ENCODE measurements at places on chromosomes 5 and 9.

- no peak for DNase-seq
These were observed 49.0 kb downstream of the FAM78A start for GRCh38 chr9:131227112-131227958.

DNA sequence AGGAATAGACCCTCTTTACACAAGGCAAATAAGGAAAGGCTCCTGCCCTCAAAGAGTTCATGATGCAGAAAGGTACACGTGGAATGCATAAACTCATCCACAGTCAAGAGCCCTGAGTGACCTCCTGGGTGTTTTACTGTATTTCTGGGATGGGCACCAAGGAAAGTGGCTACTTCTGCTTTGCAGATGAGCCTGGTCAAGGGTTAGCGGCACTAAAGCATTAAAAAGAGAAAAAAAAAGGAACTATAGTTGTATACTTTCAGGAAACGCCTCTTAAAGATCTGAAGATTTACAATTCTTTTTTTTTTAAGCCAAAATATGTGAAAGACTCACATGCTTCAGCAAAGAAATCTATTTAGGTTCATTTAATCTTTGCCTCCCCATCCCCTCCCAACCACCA lies 366.2 kb upstream of the PDE4D start:
- DNase-seq: no peak

GRCh38 chr5:178467205-178467567 lies 123.0 kb downstream of the COL23A1 start:
- no peak for DNase-seq

DNA sequence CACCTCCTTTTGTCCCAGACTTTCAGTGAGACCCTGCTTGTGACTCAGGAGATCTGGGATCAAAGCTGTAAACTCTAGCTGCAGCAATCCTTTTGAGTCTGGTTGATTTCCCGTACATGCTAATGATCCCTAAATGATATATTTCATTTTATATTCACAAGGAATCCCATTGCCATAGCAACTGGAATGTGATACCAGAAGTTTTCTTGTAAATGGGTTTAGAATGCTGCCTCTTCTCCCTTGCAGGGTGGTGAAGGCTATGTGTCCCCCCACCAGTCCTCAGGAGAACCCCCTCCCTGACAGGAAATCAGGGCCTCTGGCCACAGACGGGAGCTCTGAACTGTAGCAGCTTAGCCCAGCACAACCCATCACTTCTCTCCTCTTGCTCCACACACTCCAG lies 215.0 kb downstream of the FSTL4 start:
- no peak for DNase-seq

DNA sequence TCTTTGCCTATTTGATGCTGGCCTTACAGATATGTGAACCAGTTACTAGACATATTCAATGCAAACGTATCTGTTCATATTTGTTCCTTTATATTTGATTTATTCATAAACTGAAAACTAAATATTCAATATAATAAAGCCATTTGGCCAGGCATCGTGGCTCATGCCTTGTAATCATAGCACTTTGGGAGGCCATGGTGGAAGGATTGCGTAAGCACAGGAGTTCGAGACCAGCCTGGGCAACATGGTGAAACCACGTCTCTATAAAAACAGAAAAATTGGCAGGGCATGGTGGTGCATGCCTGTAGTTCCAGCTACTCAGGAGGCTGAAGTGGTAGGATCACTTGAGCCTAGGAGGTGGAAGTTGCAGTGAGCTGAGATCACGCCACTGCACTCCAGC lies 49.2 kb upstream of the CTNNAL1 start:
- no peak for DNase-seq

GRCh38 chr5:181149806-181150733 lies 2.7 kb downstream of the OR2V2 start:
- DNase-seq: no peak

- no peak for DNase-seq
These were observed 897 bp downstream of the AHRR start for GRCh38 chr5:322281-322941.

GRCh38 chr5:90968319-90968718 lies 409.7 kb downstream of the ADGRV1 start:
- DNase-seq: peak; percentile 32

GRCh38 chr5:170388818-170389549 lies at the start of gene KCNMB1:
Gene KCNMB1 (minus strand): TSS chr5:170389367. CDS start chr5:170385447, 3,920 bp downstream.
- no peak for DNase-seq

GRCh38 chr5:1827886-1828397 lies 26.7 kb downstream of the NDUFS6 start:
- DNase-seq: no peak

- no peak for DNase-seq
These were observed 11.2 kb upstream of the ZSWIM6 start for GRCh38 chr5:61320860-61321259.

DNA sequence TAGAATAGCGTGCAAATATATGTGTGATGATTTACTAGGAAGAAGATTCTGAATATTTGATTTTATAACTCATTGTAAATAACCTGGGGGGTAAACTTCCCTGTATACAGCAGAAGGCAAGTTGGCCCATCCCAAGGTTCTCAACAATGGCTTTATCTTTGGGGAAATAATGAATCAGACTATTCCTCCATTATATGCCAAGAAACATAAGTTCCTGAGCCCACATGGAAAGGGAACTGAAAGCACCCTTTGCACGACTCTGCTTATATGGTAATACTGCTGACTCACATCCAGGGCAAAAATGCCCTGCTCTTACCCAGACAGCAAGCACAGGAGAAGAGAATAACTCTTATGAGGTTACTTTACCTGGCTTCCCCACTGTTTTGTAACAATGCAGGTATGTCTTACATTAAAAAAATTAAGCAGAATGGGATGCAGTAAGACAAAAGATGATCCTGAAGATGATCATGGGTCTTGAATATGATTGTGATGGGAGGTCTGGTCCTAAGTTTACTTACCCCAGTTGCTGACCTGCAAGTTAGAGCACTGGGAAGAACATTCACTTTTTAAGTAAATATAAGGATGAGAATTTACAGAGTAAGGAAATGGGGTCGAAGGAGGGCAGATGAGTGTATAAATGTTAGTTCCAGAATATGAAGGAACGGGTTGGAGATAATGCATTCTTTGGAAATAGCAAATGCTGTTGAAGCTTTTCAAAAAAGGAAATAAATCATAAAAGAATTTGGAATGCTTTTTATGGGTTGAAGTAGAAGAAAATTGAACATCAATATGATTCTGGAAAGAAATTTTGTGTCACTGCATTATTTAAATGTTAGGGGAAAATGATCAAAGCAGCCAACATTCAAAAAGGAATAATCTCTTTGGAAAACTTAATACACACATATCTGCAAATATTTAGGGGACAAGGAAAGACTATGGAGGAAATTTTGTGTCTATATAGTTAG lies 428.4 kb upstream of the MPDZ start:
- DNase-seq: peak; percentile 26

DNA sequence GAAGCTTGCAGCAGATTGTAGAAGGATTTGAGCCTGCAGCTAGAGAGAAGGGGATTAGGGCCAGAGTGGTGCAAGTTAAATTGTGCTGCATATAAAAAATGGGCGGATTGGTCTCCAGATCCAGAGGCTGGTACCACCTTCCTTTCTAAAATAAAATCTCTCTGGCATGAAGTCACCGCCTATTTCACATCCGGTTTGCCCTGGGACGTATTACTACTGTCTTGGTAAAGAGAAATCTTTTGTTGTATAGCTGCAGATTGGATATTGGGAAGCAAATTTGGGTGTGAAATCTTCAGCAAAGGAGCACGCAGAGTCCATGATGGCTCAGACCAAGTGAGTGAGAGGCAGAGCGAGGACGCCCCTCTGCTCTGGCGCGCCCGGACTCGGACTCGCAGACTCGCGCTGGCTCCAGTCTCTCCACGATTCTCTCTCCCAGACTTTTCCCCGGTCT lies at the start of gene GABRA1:
Gene GABRA1, plus strand, starts transcription at position 180 of the 451 bp plus-strand sequence. CDS start 2,691 bp downstream, outside the sequence.
- no peak for DNase-seq

GRCh38 chr5:172521338-172521932 lies 67.1 kb upstream of the SH3PXD2B start:
- DNase-seq: no peak

GRCh38 chr9:112162621-112163413 lies 12.3 kb downstream of the SUSD1 start:
- DNase-seq: no peak

- DNase-seq: peak; percentile 79
These were observed 15.5 kb downstream of the CARD19 start for GRCh38 chr9:93111371-93112115.

DNA sequence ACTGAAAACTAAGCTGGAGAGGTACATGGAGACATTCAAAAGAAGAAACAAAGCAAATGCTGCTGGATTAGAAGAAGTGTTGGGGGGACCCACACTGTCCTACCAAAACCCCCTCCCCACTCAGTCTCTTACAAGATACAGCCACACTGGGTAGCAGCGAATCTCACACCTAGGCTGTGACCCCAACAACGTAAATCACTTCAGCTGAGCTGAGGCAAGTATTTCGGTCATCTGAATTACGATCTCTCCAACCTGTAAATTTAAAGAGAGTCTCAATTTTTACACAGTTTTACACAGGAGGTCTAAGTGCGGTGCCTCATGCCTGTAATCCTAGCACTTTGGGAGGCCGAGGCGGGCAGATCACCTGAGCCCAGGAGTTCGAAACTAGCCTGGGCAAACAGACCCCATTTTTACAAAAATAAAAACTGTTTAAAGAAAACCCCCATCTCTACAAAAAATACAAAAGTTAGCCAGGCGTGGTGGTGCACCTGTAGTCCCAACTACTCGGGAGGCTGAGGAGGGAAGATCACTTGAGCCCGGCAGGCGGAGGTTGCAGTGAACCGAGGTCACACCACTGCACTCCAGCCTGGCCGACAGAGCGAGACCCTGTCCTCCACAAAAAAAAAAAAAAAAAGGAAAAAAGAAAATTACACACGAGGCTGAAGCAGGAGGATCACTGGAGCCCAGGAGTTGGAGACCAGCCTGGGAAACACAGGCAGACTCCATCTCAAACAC lies 3.4 kb downstream of the CAMSAP1 start:
- no peak for DNase-seq

DNA sequence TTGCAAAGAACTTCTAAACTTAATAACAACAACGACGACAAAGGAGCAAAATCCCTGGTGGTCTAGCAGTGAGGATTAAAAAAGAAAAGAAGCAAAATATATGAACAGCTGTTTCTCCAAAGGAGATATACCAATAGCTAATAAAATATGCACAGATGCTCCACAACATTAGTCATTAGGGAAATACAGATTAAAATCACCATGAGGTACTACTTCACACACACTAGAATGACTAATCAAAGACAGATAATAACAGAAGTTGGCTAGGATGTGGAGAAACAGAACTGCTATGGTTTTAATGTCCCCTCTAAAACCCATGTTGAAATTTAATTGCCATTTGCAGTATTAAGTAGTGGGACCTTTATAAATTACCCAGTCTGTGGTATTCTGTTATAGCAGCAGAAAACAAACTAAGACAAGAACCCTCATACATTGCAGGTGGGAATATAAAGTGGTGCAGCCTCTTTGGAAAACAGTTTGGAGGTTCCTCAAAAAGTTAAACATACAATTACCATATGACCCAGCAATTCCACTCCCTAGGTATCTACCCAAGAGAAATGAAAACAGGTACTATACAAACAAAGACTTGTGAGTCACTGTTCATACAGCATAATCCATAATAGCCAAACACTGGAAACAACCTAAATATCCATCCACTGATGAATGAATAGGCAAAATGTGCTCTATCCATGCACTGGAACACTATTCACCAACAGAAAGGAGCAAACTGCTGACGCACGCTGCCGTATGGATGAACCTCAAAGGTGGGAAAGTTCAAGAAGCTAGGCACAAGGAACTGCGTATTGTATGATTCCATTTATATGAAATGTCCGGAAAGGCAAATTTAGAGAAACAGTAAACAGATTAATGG lies 11.4 kb upstream of the DUSP1 start:
- peak; percentile 56 for DNase-seq

DNA sequence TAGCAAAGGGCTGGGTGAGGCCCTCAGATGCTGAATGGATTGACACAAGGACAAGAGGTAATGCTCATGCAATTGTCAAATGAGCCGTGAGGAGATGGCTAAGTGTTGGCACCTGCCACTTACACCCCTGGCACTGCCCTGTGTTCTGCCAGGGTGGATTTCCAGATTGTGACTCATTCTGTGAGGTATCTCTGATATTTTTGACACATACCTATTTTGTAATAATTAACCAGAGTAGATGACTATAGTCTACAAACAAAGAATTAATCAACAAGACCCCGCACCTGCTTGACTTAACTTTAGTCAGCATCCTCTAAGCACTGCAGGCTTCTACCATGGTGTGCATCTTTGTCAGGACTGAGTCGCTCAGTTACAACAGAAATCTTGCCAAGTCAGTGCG lies 200.8 kb downstream of the DIRAS2 start:
- peak; percentile 98 for DNase-seq

GRCh38 chr5:160524827-160525226 lies 103.2 kb downstream of the PTTG1 start:
- no peak for DNase-seq

GRCh38 chr9:91451431-91452270 lies 28.0 kb upstream of the NFIL3 start:
- DNase-seq: no peak
